ENCODE measurements at places on chromosomes 6 and 20. TPM values are rescaled to one million over a fixed set of nuclear protein-coding genes. Genes with fewer than 3 reads are reported as not detected.

- no peak for DNase-seq
These were observed 47.4 kb downstream of the TBPL1 start for GRCh38 chr6:134000443-134000842.

The IL22RA2 gene
- not detected for total RNA-seq

The CCN2 gene
- total RNA-seq: 42.1 TPM

The SLC18B1 gene
- total RNA-seq: 7.3 TPM

The TTK gene
- total RNA-seq: 63.1 TPM

DNA sequence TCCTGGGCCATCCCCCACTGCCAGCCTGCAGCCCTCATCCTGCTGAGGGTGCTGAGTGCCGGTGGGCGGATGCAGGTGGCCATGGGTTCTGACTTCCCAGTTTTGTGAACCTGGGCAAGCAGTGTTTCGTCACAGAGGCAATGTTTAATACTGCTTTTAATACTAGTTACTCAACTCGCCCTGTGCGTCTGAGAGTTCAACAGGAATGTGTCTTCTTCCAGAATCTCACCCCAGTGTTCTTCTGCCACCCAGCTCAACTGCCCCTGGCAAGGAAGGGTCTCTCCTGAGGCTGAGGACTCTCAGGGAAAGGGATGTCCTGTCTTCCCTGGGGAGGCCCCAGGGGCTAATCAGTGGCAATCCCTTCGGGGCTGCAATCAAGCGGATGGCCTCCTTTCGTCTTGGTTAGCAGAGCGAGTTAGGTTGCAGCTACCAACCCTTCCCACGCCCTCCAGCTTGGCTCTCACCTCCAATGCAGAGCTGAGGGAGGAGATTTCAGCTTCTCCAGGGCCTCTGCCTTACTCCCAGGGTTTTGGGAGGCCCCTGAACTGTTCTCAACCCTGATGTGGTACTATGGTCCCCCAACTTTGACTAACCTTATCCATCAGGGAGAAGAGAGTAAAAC is 2.0 kb downstream of the KCNK16 start:
- DNase-seq: no peak

- no peak for DNase-seq
These were observed 9.3 kb downstream of the PREX1 start for GRCh38 chr20:48818481-48818987.

- no peak for DNase-seq
These were observed 81.8 kb downstream of the KIF16B start for GRCh38 chr20:16491294-16491905.

DNA sequence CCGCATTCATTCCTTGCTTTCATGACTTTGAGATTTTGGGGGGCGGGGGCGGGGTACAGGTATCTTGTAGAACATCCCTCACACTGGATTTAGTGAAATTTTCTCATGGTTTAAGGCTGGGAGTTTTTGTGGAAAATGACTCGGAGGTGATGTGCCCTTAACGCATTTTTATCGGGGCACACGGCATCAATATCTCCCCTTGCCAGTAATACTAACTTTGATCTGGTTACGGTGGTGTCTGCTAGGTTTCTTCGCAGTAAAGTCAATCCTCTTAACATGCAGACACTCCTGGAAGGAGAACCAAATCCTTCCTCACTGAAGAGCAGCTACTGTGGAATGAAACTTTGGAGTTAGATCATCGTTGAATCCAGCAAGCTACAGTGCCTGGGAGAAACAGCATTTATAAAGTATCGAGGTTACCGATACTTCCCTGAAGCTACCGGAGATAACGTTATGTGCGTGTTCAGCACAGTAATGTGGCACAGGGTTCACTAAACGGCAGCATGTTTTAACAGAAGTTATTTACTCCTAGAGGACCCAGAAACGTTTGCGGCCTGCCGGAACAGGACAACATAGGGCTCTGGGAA is 1.2 kb upstream of the DYNLRB1 start:
- DNase-seq: no peak

DNA sequence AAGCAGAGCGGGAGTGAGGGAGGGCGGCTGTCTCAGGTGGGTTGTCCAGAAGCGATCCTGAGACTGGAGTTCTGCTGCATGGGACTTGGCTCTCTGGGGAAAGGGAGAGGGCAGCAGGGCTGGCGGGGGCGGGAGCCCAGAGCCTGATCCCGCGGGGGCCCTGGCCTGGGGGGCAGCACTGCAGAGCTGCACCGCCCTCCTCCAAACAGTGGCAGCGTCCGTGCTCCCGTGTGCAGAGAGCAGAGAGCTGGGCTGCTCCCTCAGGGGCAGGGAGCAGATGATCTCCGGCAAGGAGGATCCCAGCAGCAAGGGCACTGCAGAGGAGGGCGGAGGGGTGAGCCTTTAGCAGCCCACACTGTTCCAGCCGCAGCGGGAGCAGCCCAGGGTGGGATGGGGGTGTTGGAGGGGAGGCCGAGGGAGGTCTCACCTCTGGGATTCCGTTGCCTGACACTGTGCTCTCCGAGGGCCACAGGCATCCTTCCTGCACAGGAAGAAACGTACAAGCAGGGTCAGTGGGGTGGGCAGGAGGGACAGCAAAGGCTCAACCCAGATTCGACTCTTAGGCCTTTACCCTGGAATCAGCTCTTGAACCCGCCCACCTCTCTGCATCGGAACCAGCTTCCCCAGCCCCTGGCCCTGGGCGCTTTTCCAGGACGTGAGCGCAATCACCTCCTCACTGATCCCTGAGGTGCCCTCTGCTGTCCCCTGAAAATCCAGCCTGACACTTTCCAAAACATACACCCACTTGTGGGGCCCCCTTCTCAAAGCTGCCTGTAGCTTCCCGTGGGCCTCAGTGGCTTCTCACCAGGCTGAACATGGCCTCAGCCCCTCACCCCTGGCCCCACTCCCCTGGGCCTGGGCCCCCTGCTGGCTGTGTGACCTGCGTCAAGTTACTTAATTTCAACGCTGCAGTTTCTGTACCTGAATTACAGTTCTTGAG is 32.6 kb upstream of the ZBP1 start:
- DNase-seq: no peak

GRCh38 chr20:36465109-36466080 is 75.9 kb upstream of the MYL9 start:
- peak; percentile 98 for DNase-seq

- DNase-seq: no peak
These were observed 1.9 kb downstream of the PTK7 start for GRCh38 chr6:43077981-43078511.

The PNLDC1 gene
- not detected for total RNA-seq

- DNase-seq: no peak
These were observed 296.8 kb downstream of the CLIC5 start for GRCh38 chr6:45718871-45719270.

GRCh38 chr6:157497579-157497978 is 116.6 kb downstream of the ZDHHC14 start:
- DNase-seq: no peak

- DNase-seq: no peak
These were observed 6.7 kb downstream of the TCEA2 start for GRCh38 chr20:64069614-64070243.

DNA sequence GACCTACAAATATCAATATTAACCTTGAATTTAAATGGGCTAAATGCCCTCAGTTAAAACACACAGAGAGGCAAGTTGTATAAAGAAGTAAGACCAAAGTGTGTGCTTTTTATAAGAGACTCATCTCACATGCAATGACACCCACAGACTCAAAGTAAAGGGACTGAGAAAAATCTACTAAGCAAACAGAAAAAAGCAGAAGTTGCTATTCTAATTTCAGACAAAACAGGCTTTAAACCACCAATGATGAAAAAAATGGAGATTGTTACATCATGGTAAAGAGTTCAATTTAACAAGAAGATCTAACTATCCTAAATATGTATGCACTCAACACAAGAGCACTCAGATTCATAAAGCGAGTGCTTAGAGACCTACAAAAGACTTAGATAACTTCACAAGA is 741.9 kb upstream of the MARCKS start:
- no peak for DNase-seq

DNA sequence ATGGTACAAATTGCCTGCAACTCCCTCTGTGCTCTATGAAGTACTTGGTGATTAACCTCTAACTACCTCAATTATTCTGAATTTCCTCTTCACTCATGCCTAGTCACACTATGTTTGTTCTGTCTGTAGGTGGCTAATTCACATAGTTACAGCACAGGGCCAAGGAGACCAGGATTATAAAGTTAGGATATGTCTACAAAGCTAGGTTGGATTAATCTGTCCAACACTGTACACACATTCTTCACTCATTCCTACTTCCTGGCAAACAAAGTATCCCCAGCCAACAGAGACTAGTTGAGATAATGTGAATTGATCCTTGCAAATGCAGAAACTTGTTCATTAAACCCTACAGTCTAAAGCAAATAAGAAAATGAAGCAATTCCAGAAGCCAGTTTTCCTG is 269.8 kb downstream of the HACE1 start:
- DNase-seq: no peak

- no peak for DNase-seq
These were observed 490.8 kb downstream of the CBLN4 start for GRCh38 chr20:55514531-55514930.

The ALDH5A1 gene
- 2.2 TPM for total RNA-seq

DNA sequence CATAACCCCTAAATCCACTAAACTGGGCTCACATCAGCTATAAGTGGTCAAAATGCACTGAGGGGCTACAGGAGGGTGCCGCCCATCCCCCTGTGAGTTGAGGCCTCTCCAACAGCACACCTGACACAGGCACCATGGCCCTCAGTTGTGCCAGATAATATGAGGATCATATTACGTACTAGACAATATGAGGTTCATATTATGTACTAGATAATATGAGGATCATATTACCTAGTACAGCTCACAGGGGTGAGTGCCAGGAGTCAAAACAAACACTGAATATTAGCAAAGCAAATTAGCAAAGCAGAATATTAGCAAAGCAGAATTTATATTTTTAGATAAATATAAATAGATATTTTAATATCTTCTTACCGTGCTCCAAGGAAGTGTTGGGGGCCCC is 35.3 kb downstream of the CD24 start:
- DNase-seq: no peak

The BPIFB1 gene
- total RNA-seq: not detected

The CLVS2 gene
- total RNA-seq: not detected

DNA sequence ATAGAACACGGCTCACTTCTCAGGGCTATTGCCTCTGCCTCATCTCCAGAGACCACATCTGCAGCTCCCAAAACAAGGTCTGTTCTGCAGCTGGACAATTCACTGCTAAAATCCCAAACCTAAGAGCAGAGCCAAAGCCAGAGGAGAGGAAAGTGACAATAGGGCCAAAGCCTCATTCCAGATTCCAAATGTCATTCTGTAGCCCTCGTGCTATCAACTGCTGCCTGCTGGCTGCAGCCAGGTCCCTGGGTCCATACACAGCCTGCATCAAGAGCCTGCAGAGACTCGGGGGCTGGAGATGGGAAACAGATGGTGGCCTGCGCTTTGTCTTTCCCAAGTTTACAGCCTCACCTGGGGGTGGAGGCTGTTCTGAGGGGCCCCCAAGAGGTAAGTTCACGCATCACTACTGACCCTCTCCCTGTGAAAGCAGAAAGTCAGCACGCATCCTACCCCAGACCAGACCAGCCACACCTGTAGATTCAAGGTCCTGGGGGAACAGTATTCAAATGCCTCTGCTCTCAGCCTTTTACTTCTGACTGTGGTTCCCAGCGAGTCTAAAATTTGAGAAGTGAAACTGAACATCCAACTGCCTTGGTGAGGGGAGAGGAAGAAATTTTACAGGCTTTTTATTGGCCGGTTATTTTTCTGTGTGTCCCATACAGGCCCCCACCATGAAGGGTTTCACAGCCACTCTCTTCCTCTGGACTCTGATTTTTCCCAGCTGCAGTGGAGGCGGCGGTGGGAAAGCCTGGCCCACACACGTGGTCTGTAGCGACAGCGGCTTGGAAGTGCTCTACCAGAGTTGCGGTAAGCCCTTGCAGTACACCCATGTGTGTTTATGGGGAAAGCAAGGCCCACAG is at the start of gene LY86:
Gene LY86, plus strand, starts transcription at position 657 of the 860 bp plus-strand sequence. Its CDS starts 15 bp downstream, at position 672.
- DNase-seq: no peak

DNA sequence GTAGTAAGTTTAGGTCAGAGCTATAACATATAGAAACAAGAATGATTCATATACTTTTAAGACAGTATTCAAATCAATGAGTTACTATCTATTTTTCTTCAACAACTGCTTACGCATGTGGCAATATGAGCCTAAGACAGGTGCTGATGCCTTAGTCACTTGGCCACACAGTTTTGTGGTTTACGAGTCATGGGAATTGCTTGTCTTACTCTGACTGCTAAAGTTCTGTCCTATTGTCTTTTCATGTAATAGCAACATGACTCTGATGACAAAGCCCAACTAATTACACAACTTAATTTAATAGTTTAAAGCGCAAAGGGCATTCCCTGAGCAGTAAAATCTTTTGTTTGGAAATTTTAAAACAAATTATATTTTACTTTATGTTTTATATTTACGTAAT is 159.3 kb upstream of the CENPW start:
- DNase-seq: peak; percentile 89

- no peak for DNase-seq
These were observed 160.0 kb downstream of the EPHA7 start for GRCh38 chr6:93259332-93259731.

- no peak for DNase-seq
These were observed 1184.4 kb upstream of the ADGRB3 start for GRCh38 chr6:67450641-67451040.

The BPIFA1 gene
- total RNA-seq: not detected

The FGD2 gene
- not detected for total RNA-seq

DNA sequence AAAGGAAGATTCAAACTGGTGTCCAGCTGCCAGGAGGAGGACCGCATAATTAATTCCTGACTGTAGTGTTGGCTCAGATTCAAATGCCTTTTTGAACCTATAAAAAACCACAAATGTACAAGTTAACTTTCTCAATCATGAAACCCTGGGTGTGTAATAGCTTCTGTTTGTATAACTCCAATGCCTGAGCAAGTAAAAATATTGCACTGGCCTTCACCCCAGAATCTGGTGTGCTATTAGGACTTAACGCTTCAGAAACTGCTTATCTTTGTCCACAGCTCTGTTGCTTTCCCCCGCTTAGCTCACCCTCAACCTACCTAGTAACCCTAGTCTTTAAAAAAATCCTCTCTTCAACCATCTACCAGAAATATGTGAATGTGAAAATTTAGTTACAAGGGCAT is 119.1 kb upstream of the MAP7 start:
- peak; percentile 71 for DNase-seq

GRCh38 chr6:158780246-158780884 is 38.8 kb downstream of the EZR start:
- no peak for DNase-seq

DNA sequence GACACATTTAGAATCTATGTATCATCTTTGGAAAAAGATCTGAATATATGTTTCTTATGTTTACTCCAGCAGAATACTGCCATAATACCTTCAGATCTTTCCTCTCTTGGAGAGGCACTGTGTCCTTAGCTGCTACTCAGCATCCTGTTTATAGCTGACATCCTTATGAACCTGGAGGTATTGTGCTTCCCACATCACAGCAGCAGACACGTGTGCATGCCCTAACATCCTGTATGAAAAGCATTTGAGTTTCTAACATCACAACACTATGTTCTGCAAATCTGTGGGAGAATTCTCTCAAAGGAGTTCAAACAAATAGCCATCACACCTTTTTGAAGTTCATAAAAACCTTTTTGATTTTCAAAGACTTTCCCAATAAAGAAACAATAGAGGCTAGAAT is 216.0 kb downstream of the GJA1 start:
- no peak for DNase-seq
